ENCODE measurements at places on chromosomes 6 and 20. TPM values are rescaled to one million over a fixed set of nuclear protein-coding genes. Genes with fewer than 3 reads are reported as not detected.

DNA sequence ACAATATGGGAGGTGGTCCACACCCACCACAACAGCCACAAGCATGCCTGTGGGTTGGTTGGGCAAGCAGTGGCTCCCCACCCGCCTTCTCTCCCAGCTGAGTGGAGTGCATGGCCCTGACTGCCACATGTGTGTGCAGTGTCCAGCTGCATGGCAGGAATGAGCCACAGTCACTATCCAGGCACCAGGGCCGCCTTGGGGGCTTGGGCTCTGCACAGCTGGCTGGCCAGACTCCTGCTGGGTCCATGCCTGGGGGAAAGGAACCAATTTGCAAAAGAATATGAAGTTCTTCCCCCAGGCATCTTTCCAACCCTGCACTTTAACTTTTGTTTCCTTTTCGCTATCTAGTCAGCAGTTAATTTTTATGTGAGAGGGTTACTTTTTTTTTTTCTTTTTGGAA, 11.6 kb upstream of the ASCC3 start:
- H3K27me3 ChIP-seq, result no peaks in the 10 kb centered on the region
- no peaks in the 10 kb centered on the region for H3K36me3 ChIP-seq
- H3K27ac ChIP-seq, result no peak overlapping the region
- DNase-seq, result no peak

GTSF1L gene
- not detected for total RNA-seq

GRCh38 chr6:84764332-84765049, at the start of gene TBX18:
TSS of gene TBX18 (minus strand) at chr6:84764598. CDS start at chr6:84764181, 417 bp downstream.
- H3K27me3 ChIP-seq, result peaks cover 38% of the 10 kb centered on the region
- peaks cover 4% of the 10 kb centered on the region for H3K36me3 ChIP-seq
- H3K4me3 ChIP-seq, result peak within 1 kb of the TSS; percentile 68
- H3K4me1 ChIP-seq, result peaks cover 34% of the 10 kb centered on the region
- peak; percentile 99 for DNase-seq

MYT1 gene
- not detected for total RNA-seq

LTB gene
- total RNA-seq, result 1.2 TPM

GRCh38 chr6:83153883-83154521, 39.1 kb downstream of the PGM3 start:
- H3K27me3 ChIP-seq, result no peaks in the 10 kb centered on the region
- no peaks in the 10 kb centered on the region for H3K36me3 ChIP-seq
- DNase-seq, result no peak
- H3K4me1 ChIP-seq, result no peaks in the 10 kb centered on the region
- H3K27ac ChIP-seq, result no peak overlapping the region
- H3K4me3 ChIP-seq, result no peak overlapping the region

DNA sequence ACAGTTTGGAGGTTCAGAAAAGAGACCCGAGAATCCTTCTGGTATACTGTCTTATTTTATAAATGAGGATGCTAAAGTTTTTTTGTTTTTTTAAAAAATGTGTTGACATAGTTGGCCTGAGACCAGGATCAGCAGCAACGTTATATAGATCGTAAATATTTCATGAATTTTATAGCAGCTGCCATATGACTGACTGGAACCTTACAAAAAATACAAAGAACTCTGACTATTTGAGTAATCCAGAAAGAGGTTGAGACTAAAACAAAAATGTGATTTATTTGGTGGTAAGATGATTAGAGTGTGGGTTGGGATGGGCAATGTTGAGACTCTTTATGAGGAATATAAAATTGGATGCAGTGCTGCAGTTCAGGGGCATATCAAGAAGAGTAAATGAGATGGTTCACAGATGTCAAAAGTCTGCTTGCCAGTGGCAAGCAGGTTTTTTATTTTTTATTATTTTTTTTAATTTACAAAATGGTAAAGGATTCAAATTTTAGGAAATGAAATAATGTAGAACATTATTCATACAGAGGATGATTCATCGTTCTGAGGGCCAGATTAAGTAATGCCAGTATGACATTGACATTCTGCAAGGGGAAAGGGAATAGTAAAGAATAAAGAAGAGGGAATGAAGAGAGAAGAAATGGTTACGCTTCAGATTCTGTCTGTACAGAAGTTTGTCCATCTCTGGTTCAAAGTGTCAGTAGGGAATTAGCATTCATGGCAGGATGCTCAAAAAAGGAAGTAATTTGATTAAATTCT, 58.5 kb downstream of the SCAF8 start:
- no peak overlapping the region for H3K27ac ChIP-seq
- no peak overlapping the region for H3K4me3 ChIP-seq
- no peaks in the 10 kb centered on the region for H3K4me1 ChIP-seq

LY6G6D gene
- not detected for total RNA-seq

GRCh38 chr6:68915586-68915985, 280.5 kb downstream of the ADGRB3 start:
- H3K4me1 ChIP-seq, result no peaks in the 10 kb centered on the region
- H3K27ac ChIP-seq, result no peak overlapping the region
- no peak for DNase-seq
- H3K4me3 ChIP-seq, result no peak overlapping the region

TRMT11 gene
- 11.3 TPM for total RNA-seq

- no peak overlapping the region for H3K27ac ChIP-seq
- no peak overlapping the region for H3K4me3 ChIP-seq
- no peak for DNase-seq
- H3K4me1 ChIP-seq, result peaks cover 9% of the 10 kb centered on the region
- H3K36me3 ChIP-seq, result no peaks in the 10 kb centered on the region
These were observed 4.6 kb upstream of the PPP1R3G start for GRCh38 chr6:5080574-5080973.

GRCh38 chr20:3047486-3048419, 1.9 kb downstream of the MRPS26 start:
- peaks cover 16% of the 10 kb centered on the region for H3K36me3 ChIP-seq
- no peak overlapping the region for H3K27ac ChIP-seq
- no peaks in the 10 kb centered on the region for H3K27me3 ChIP-seq
- H3K4me1 ChIP-seq, result peaks cover 9% of the 10 kb centered on the region

SLPI gene
- total RNA-seq, result not detected

RPRD1B gene
- 24.5 TPM for total RNA-seq

DNA sequence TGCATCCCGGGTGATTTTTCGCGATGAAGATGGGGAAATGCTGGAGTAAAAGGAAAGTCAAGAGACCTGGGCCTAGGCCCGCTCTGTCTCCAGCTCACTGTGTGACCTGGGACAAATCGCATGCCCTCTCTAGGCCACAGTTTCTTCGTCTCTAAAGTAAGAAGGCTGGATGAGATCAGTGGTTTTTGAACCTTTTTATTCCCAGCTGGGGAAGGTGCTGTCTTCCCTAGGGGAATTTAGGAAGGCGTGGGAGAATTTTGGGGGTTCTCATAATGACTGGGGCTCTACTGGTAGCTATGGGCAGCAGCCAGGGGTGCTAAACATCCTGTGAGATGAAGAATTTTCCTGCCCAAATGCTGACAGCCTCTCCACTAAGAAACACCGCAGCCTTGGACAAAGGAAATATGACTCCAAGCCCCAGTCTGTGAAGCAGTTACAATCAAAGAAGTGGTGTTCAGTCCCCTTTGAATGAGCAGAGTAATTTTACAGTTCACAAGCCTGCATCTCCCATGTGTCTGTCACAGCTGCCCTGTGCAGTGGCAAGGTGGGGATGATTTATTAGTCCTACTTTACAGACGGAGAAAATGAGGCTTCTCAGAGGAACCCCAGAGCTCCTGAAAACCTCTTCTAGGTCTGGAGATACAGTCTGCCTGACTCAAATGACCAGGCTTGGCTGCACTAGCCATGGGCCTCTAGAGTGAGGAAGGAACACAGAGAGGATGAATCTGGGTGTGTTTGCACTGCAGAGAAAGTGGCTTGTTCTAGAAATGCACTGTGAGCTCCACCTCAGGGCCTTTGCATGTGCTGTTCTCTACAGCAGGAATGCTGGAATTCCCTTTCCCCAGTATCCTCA, 57.2 kb downstream of the RAB44 start:
- H3K27ac ChIP-seq, result peak overlapping the region; percentile 77
- H3K4me1 ChIP-seq, result peaks cover 52% of the 10 kb centered on the region
- no peaks in the 10 kb centered on the region for H3K36me3 ChIP-seq
- H3K4me3 ChIP-seq, result no peak overlapping the region
- no peak for DNase-seq
- no peaks in the 10 kb centered on the region for H3K27me3 ChIP-seq

MRPS10 gene
- 37.7 TPM for total RNA-seq

GRCh38 chr6:163877877-163878639, 463.5 kb downstream of the QKI start:
- no peak for DNase-seq
- no peak overlapping the region for H3K27ac ChIP-seq
- no peaks in the 10 kb centered on the region for H3K36me3 ChIP-seq
- no peaks in the 10 kb centered on the region for H3K27me3 ChIP-seq
- no peak overlapping the region for H3K4me3 ChIP-seq

GRCh38 chr20:31602779-31603441, 2.2 kb upstream of the ID1 start:
- peaks cover 36% of the 10 kb centered on the region for H3K4me1 ChIP-seq
- no peaks in the 10 kb centered on the region for H3K36me3 ChIP-seq
- H3K27ac ChIP-seq, result peak overlapping the region; percentile 100
- H3K27me3 ChIP-seq, result no peaks in the 10 kb centered on the region
- DNase-seq, result peak; percentile 44

- H3K27me3 ChIP-seq, result no peaks in the 10 kb centered on the region
- no peak overlapping the region for H3K4me3 ChIP-seq
- peak overlapping the region; percentile 81 for H3K27ac ChIP-seq
- H3K4me1 ChIP-seq, result peaks cover 43% of the 10 kb centered on the region
- H3K36me3 ChIP-seq, result no peaks in the 10 kb centered on the region
- DNase-seq, result peak; percentile 93
These were observed 41.6 kb downstream of the ANKEF1 start for GRCh38 chr20:10076126-10077080.

DNA sequence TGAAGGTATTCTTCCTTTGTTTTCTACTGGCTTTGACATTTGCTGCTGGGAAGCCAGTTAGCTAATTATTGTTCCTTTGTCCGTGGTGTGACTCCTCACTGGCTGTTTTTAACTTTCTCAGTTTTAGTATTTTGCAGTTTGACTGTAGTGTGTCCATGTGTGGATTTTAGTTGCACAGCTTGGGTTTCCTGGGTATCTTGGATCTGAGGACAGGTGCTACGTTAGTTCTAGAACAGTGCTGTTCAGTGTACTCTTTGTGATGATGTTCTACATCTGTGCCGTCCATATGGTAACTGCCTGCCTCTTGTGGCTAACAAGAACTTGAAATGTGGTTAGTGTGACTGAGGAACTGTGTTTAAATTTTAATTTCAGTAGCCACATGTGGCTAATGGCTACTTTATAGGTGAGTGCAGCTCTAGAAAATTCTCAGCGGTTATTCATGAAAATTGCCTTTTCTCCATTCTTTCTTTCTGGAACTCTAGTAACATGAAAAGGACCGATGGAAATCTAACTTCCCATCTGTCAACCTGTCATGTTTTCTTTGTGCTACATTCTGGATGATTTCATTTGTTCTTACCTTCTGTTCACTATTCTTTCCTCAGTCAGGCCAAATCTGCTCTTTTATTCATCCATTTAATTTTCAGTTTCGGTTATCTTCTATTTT, 7.4 kb downstream of the SNX9 start:
- H3K4me1 ChIP-seq, result peaks cover 38% of the 10 kb centered on the region
- no peak overlapping the region for H3K4me3 ChIP-seq
- DNase-seq, result no peak
- H3K27me3 ChIP-seq, result no peaks in the 10 kb centered on the region

C6orf52 gene
- total RNA-seq, result not detected
